ENCODE measurements at places on chromosomes 16 and 17.

DNA sequence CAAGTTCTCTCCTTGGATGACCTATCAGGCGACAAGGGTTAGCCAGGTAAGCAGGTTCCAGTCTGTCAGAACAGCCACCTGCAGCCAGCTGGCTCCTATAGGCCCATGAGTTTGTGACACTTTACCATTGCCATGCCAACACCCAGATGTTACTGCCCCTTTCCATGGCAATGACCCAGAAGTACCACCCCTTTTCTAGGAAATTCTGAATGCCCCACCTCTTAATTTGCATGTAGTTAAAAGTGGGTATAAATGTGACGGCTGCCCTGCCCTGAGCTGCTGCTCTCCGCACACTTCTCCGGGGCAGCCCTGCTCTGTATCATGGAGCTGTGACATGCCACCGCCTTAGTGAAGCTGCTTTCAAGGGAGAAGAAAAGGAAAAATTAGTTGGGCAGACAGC, 10.0 kb upstream of the SECTM1 start:
- DNase-seq: no peak

DNA sequence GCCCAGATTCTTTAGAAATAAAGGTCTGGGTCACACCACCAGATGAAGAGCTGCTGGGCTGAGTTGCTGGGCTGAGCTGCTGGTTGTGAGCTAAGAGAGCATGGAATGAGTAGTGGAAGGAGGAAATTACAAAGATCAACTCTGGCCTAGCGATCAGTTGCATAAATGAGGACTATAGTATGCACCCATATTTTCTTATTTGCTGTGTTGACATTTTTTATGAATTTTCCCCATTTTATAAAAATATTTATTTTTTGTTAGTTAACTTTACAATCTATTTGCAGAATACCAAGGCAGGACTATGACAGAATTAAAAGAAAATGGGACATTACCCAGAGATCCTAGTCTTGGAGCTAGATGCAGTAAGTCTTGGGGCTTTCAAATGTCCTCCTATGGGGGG, 23.6 kb upstream of the SLC13A2 start:
- no peak for DNase-seq

- DNase-seq: no peak
Observed at GRCh38 chr17:69581061-69581961, 166.8 kb downstream of the MAP2K6 start.

DNA sequence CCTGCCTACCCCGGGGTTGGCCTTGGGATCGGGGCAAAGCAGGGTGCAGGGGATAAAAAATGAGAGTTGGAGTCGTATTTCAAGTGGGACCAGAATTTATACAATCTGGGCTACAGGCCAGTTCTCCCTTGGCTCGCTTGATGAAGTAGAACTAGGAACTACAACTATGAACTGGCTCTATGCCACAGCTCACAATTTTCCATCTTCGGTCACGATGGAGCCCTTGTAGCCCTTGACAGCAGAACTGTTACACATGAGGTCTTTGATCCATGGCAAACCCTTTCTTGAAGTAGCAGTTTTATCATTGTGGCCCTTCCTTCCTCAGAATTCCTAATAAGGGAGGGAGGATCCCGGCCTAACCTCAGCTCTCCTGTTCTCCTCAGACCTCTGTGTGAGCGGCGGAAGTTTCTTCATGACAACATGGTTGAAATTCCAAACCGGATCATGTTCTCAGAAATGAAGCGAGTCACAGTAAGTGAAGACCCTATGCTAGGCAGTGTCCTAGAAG, 17.1 kb downstream of the LIG3 start:
- DNase-seq: no peak

GRCh38 chr16:52914428-52914827, 138.3 kb downstream of the CHD9NB start:
- no peak for DNase-seq

DNA sequence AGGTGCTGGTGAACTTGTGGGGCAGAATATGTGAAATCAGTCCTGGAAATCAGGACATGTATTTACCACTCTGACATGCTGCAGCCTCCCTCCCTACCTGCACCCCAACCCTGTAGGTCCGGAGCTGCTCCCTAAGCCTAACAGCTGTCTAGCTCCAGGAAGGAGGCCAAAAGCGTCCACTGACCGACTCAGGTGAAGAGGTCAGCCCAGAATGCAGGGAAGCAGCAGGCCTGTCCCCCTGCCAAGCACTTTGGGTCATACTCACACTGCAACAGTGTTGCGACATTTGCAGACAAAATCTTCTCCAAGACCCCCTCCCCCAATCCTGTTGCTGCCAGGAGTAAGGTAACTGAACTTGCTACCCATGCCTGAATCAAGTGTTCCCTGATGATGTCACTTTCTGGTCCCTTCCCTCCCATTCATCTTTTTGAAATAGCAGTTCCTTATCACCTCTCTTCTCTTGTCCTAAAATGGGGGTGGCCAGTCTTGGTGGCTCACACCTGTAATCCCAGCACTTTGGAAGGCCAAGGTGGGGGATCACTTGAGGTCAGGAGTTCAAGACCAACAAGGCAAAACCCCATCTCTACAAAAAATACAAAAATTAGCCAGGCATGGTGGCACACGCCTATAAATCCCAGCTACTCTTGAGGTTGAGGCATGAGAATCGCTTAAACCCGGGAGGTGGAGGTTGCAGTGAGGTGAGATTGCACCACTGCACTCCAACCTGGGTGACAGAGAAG, 1.3 kb upstream of the ACLY start:
- DNase-seq: no peak

DNA sequence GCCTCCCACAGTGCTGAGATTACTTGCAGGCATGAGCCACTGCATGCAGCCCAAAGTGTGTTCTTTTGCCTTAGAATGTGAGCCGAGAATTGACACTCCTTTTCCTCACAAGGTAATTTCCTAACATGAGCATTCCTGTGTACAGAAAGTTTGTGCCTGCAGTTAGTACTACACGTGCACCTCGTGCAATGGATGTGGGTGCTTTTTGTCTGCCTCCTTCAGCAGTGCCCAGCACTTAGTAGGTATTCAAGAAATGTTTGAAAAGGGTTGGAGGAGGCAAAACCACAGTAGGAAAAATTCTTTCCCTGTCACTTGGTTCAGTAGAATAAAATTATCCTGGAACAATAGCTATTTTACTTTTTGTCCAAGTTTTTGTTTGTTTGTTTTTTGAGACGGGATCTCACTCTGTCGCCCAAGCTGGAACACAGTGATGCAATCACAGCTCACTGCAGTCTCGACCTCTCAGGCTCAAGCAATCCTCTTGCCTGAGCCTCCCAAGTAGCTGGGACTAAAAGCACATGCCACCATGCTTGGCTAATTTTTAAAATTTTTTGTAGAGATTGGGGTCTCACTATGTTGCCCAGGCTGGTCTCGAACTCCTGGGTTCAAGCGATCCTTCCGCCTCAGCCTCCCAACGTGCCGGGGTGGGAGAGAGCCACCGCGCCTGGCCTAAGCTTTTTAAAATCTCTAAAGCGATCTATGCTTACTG, 2.4 kb downstream of the NDE1 start:
- no peak for DNase-seq

- DNase-seq: no peak
Observed at GRCh38 chr17:67059372-67059771, 15.0 kb downstream of the CACNG1 start.

- DNase-seq: no peak
Observed at GRCh38 chr17:29045734-29046472, 3.0 kb downstream of the PIPOX start.

DNA sequence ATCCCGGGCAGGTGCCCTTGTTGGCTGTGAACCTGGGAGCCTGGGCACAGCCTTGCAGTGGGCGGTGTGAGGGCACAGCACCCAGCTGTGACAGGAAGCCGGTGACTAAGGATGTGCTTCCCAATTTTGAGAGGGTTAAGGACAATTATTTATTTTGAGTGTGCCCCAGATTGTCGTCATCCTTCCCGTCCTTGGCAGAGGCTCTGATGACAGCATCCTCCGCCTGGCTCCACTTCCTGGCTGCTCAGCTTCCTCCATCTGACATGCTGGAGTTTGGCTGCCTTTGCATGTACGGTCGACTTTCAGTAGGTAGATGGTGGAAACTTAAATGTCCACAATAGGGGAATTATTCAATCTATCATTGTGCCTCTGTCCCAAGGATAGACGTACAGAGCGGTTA, 282.4 kb upstream of the EEF2KMT start:
- DNase-seq: no peak

DNA sequence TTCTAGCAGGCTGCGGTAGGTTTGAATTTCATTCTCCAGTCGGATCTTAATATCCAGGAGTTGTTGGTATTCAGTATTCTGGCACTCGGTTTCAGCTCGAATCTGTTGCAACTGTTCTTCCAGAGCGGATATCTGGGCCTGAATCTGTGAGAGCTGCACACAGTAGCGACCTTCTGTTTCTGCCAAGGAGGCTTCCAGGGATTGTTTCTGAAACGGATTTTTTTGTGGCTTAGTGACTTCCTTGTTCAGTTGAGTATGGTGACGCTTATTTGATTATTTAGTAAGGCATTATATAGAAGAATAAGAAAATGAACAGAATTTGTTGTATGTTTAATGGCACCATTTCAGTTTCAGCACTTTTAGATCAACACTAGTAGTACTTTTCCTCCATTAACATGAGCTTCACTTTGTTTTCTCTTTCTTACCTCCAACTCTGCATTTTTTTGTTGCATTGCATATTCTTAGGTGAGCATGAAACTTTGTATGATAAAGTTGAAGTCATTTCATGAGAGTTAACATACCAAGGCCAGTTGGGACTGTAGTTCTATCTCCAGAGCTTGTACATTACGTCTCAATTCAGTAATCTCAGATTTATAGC, 2.8 kb downstream of the KRT10 start:
- no peak for DNase-seq

- no peak for DNase-seq
Observed at GRCh38 chr16:48492133-48492532, 106.9 kb upstream of the SIAH1 start.

DNA sequence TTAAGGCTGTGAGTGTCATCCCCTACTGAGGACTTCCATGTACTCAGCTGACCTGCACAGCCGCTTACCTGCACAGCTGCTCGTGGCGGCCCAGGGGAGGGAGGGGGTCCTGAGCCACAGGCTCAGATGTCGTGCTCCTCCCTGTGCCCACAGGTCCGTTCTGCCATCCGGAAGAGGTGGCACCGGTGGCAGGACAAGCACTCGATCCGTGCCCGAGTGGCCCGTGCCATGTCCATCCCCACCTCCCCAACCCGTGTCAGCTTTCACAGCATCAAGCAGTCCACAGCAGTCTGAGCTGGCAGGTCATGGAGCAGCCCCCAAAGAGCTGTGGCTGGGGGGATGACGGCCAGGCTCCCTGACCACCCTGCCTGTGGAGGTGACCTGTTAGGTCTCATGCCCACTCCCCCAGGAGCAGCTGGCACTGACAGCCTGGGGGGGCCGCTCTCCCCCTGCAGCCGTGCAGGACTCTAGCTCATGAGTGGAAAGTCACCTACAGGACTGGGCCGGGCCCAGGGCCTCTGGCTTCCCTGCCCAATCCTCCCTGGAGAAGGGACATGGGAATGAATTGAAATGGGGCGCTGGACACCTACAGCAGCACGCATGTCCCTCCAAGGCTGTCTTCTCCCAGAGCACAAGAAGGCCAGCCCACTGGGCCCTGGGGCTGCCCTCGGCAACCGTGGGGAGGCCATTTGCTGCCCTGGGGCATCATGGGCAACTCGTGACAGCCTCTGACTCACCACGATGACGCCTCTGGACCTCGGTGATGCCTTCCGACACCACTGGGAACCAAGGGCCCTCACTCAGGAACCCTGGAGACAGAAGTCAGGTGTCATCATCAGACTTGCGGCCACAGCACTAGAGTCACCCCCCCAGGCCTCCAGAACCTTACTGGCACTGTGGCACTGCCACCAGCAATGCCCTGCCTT, 9.9 kb upstream of the SPPL2C start:
- no peak for DNase-seq

DNA sequence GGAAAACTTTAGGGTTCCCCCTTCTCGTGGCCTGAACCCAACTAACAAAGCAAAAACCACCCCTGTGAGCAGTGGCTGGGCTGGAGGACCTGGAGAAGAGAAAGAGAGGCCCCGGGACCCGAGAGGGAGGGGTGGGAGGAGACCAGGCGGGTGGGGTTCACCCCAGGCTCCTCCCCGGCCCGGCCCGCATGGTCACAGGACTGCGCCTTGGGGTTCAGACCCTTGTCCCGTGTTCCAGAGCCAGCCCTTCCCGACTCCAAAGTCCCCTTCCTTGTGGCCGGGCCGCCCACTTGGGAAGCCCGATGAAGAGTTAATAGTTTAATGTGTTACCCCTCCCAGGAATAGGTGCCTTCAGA, 852 bp downstream of the MARVELD3 start:
- no peak for DNase-seq

- no peak for DNase-seq
Observed at GRCh38 chr16:88759245-88759975, 25.6 kb downstream of the PIEZO1 start.

GRCh38 chr17:1241929-1242328, 28.3 kb upstream of the BHLHA9 start:
- no peak for DNase-seq

GRCh38 chr16:54236773-54237172, 49.8 kb downstream of the IRX3 start:
- no peak for DNase-seq

- DNase-seq: no peak
Observed at GRCh38 chr17:60436676-60437075, 14.4 kb downstream of the CHCT1 start.

GRCh38 chr16:67968400-67969253, at the start of gene SLC12A4:
Gene SLC12A4 (minus strand): TSS chr16:67968637. CDS start chr16:67968553, 84 bp downstream.
- no peak for DNase-seq

GRCh38 chr17:69198238-69198637, 30.4 kb downstream of the ABCA10 start:
- DNase-seq: no peak

GRCh38 chr17:49985310-49985990, 9.6 kb downstream of the DLX3 start:
- no peak for DNase-seq
